ENCODE measurements at places on chromosomes 13 and 19.

DNA sequence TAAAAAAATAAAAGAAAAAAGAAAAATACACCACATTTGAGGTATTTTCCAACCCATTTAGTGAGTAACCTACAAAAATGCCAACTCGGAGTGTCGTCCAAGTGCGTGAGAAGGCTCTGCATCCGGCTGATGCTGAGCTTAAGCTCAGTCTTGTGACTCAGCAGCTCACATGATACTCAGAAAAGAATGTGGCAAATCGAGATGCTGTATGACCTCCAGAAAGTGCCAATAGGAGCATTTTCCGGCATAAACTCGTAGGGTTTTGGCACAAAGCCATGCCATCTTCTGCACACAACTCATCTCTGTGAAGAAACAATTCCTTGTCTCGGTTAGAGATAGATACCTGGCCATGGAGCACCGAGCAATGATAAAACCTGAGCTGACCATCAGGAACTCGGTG, 58.5 kb downstream of the TRPM4 start:
- no peak for DNase-seq

GRCh38 chr13:39682788-39683187, 27.3 kb downstream of the COG6 start:
- no peak for DNase-seq

GRCh38 chr19:58456111-58456510, 4.7 kb downstream of the ZNF324B start:
- DNase-seq = no peak

- no peak for DNase-seq
These were observed at the start of gene LILRB5 for GRCh38 chr19:54257116-54257480. TSS of gene LILRB5 (minus strand) at chr19:54257273. CDS start at chr19:54257193, 80 bp downstream.

GRCh38 chr19:40441719-40442253, 2.3 kb downstream of the SERTAD3 start:
- no peak for DNase-seq

DNA sequence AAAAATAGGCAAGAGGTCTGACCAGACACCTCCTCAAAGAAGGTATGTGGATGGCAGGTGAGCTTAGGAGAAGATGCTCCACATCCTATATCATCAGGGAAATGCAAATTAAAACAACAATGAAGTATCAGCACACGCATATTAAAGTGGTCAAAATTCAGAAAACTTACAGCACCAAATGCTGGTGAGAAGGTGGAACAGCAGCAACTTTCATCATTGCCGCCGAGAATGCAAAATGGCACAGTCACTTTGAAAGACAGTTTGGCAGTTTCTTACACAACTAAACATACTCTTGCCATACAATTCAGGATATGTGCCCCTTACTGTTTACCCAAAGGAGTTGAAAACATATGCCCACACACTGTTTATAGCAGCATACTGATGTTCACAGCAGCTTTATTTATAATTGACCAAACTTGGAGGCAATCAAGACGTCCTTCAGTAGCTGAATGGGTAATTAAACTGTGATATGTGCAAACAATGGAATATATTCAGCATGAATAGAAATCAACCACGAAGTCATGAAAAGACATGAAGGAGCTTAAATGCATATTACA, 22.5 kb downstream of the OR10H4 start:
- no peak for DNase-seq

DNA sequence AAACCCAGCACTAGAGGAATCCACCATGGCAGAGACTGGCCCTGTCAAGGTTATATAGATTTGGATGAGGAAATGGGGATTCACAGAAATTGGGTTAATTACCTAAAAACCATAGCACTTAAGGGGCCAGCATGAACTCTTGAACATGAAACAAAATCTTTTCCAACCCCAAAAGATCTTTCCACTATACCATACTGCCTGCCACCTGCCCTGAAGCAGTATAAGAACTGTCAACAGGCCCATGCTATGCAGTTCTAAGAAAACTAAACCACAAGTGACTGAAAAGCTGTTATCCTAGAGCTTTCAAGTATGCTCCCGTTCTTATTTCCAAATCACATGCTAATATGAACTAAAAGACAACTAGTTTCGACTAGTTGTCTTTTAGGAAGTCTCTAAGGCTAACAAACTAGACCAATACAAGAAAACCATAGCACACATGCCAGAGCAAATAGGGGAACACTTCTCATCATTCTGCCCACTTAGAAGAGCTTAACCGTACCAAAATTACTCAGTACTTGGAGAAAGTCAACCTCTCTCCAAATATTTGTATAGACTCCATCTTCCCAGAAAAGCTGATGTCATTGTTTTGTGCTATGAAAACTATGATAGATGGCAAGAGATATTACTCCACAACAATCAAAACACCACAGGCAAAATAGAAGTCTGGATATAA, 27.5 kb downstream of the HSPH1 start:
- DNase-seq = no peak

GRCh38 chr13:50268500-50268899, 253.3 kb downstream of the KCNRG start:
- no peak for DNase-seq

DNA sequence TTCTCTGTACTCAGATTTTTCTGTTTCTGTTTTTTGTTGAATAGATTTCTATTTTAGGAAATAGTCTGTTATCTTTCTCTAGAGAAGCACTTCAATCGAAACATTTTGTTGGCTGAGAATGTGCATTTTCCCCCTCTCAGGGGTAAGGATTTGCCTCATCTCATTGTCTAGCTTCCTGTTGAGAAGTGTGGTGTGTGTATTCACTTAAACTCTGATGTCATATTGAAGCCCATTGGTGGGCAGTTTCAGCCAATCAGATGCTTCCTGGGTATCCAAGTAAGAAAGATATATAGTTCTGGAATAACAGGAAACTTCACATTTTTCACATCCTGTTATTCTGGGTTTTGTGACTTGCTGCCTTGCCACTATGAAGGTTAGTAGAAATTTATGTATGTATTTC, 87.6 kb downstream of the ARHGEF7 start:
- DNase-seq = no peak

DNA sequence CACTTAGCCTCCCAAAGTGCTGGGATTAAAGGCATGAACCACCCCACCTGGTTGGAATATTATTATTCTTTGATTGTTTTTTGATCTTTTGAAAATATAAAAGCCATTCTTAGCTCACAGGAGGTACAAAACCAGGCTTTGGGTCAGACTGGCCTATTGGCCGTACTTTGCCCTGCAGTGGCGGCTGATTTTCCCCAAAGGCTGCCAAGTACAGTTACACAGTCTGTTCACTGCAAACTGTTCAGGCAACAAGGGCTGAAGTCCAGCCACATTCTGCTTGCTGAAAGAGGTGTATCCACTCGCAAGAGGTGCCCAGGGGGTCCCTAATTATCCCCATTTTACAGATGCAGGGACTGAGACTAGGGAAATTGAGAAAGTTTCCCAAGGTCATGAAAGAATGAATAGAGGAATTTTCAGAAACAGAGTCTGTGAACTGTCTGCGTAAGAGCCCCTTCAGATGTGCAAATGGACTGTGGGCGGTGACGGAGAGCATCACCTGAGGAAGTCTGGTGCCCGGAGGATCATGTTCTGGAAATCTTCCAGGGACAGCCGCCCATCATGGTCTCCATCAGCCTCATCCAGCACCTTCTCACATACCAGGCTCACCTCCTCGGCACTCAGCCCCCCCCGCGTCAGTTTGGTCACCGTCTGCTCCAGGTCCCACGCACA, 9.0 kb downstream of the CIB3 start:
- DNase-seq = no peak

GRCh38 chr13:113358653-113359190, 5.2 kb downstream of the GRTP1 start:
- no peak for DNase-seq

- no peak for DNase-seq
These were observed 33.7 kb upstream of the TDRD3 start for GRCh38 chr13:60363288-60363687.

- DNase-seq = no peak
These were observed 248.4 kb upstream of the TSHZ3 start for GRCh38 chr19:31597616-31598015.

GRCh38 chr13:45074721-45075120, 45.6 kb upstream of the GTF2F2 start:
- DNase-seq = no peak

DNA sequence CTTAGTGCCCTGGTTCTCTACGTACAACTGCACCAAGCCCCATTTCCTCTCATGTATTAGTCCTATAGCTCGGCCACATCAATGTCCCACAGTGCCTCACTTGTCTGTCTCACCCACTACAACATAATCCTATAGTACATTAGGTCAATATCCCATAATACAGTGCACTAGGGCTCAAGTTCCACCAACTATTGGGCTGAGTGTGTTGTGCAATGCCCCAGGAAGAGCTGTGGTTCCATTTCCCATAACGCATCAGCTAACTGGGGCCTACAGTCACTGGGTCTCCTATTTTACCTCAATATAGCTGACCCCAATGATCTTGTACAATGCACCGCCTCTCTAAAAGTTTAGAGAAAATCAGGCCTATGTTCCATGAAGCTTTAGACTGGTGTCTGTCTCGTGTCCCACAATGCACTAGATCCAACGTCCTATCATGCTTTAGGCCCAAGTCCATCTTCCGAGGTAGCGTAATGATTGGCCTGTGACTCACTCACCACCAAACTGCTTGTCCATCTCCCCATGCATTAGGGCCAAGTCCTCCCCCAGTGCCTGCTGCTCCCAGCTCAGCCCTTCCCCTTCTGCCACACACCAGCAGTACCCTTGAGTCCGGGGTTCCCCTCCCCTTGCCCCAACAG, 21.8 kb downstream of the TSKS start:
- DNase-seq = no peak

GRCh38 chr13:112785483-112785856, 95.6 kb downstream of the ATP11A start:
- no peak for DNase-seq

GRCh38 chr13:111217641-111218040, 102.5 kb downstream of the ARHGEF7 start:
- DNase-seq = no peak
